ENCODE measurements at places on chromosomes 7 and 10.

DNA sequence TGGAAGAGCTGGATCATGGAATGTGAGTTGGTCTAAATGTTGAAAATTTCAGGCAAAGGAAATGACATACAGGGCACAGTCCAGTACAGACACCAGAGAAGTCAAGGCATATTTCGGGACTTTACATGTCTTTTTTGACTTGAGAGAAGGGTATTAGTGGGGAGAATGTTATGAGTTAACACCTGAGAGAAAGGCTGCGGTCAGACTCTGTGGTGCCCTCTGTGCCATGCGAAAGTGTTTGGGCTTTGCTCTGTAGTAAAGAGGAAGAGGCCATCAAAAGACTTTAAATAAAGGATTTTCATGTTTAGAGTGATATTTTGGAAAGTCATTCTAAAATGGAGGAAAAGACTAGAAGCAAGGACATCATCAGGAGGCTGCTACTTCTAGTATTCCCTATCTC, 607.4 kb downstream of the CCSER2 start:
- no peak for DNase-seq

DNA sequence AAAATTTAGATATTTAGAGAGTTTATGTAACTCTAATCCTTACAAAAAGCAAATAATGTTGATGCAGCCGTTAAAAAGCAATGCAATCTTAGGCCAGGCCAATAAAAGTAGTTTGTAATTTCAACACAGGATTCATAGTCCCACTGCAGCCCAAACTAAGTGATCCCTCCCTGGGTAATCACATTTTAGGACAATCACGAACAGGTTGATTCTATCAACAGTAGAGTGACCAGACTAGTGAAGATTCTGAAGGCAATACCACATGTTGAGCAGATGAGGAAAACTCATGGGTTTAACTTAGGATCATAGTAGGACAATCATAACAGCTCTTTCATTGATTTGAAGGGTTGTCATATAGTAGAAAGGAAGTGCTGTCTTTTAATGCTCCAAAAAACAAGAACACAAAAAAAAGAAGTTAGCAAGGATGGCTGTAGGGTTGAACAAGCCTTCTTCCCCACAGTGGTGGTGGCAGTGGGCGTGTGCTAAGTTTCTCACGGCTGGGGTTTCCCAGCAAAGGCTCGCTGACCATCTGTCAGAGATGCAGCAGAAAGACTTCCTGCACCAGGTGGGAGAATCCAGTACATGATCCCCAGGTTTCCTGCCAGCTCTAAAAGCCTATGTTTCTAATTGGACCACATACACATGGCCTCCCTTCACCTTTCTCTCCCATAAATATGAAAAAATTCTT, 212.2 kb downstream of the CHRM2 start:
- no peak for DNase-seq

DNA sequence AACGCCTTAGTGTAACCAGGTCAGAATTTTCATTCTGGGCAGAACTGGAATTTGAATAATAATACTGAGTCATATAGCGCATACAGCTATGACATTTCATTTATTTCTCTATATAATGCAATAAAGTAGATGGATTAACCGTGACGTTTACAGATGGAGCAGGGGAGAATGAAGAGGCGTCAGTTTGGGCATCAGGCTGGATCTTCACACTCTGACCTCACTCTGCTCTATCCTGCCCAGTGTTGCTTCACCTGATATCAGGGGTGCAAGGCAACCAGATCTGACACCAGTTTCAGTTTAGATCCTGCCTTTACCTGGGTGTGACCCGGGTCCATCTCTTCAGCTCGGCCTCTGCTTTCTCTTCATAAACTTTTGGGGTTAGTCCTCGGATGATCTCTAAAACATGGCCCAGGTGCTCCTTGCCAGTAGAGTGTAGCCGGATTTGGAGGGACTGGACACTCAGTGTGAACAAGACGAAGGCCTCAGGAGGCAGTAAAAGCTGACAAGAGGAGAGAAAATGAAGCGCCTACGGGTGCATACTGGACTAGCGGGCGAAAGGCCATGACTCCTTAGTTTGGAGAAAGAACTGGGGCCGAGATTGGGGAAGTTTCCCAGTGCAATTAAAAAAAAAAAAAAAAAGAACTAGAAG, 1.4 kb upstream of the ZYX start:
- no peak for DNase-seq

- peak; percentile 51 for DNase-seq
Measured at GRCh38 chr7:3092468-3092867, 48.8 kb upstream of the CARD11 start.

DNA sequence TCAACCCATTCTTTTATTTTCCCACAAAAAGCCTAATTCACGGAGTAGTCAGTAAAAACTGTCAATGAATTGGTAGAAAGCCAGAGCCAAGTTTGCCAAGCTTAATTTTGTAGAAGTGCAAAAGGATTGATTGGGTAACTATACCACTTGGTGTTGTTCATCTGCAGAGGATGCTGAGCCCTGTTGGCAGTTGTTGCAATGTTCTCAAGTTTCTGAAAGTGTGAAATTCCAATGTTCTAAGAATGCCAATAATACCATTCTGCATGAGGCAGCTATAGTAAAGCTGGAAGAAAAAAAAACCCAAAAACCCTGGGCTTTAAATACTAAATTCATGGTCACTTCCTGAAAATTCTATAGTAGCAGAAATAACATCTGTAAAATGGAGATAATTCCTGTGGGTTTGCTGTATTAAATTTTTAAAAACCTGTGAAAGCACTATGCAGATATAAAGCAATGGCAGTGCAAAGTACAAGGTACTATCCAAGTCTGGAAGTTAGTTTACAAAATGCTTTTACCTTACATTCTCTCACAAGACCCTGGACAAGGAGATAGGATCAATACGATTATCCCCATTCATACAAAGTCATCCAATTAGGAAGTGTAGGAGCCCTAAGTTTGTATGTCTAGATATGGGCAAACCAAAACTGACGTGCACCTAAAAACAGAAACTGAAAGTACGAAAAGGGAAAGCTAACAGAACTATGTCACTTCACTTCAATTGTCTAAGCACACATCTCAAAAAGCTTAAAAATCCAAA, 6.0 kb upstream of the PON1 start:
- no peak for DNase-seq

Data from activated T-helper 9 cell treated with anti-CD3 and anti-CD28 coated beads, Interleukin-2, amount 50 U/mL, for 16 hours (primary cell).